Glutamatergic neuron (in vitro differentiated cells): ENCODE measurements at places on chromosomes 6 and 20. TPM values are rescaled to one million over a fixed set of nuclear protein-coding genes. Genes with fewer than 3 reads are reported as not detected.

The OPN5 gene
- total RNA-seq, result not detected

The CD2AP gene
- total RNA-seq, result 14.9 TPM

The MAFB gene
- total RNA-seq, result 4.6 TPM

DNA sequence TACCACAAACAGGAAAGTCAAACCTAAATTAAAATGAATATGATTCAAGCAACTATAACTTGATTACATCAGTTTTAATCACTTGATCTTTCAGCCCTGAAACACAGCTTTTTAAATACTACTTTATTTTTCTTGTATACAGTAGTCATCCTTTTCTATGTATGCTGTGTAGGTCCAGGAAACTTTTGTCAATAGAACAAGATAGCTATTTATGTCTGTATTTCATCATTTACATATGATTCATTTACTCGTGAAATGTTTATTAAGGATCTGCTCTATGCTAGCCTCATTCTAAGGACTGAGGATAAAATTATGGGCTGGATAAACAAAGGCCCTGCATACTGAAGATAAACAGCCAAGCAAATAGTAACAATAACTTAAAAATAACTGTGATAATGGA lies 930.2 kb downstream of the TFAP2A start:
- H3K4me3 ChIP-seq, result no peak overlapping the region
- no peaks in the 10 kb centered on the region for H3K36me3 ChIP-seq
- H3K4me1 ChIP-seq, result peaks cover 3% of the 10 kb centered on the region
- no peak overlapping the region for H3K27ac ChIP-seq
- H3K27me3 ChIP-seq, result peaks cover 2% of the 10 kb centered on the region
- DNase-seq, result no peak

GRCh38 chr6:53070806-53071205 lies 5.6 kb downstream of the FBXO9 start:
- no peak for DNase-seq
- no peaks in the 10 kb centered on the region for H3K36me3 ChIP-seq
- H3K4me3 ChIP-seq, result no peak overlapping the region
- H3K27ac ChIP-seq, result no peak overlapping the region
- no peaks in the 10 kb centered on the region for H3K27me3 ChIP-seq
- H3K4me1 ChIP-seq, result peaks cover 10% of the 10 kb centered on the region

GRCh38 chr6:35804996-35805736 lies at the start of gene LHFPL5:
Gene LHFPL5, plus strand, starts transcription at chr6:35805352. Its CDS starts 319 bp downstream, at chr6:35805671.
- H3K4me1 ChIP-seq, result peaks cover 14% of the 10 kb centered on the region
- no peaks in the 10 kb centered on the region for H3K36me3 ChIP-seq
- peaks cover 6% of the 10 kb centered on the region for H3K27me3 ChIP-seq
- H3K4me3 ChIP-seq, result peak within 1 kb of the TSS; percentile 87
- H3K27ac ChIP-seq, result no peak within 1 kb of the TSS

- no peaks in the 10 kb centered on the region for H3K36me3 ChIP-seq
- peaks cover 17% of the 10 kb centered on the region for H3K4me1 ChIP-seq
- no peak overlapping the region for H3K4me3 ChIP-seq
Measured at GRCh38 chr6:72624557-72625160, 2.8 kb downstream of the KCNQ5 start.

GRCh38 chr6:63584566-63584965 lies 12.3 kb downstream of the LOC128125822 start:
- no peak for DNase-seq
- H3K36me3 ChIP-seq, result no peaks in the 10 kb centered on the region
- H3K27ac ChIP-seq, result no peak overlapping the region
- H3K4me1 ChIP-seq, result no peaks in the 10 kb centered on the region
- H3K27me3 ChIP-seq, result no peaks in the 10 kb centered on the region
- H3K4me3 ChIP-seq, result no peak overlapping the region

- H3K36me3 ChIP-seq, result peaks cover 4% of the 10 kb centered on the region
- no peak overlapping the region for H3K4me3 ChIP-seq
- no peak for DNase-seq
- no peaks in the 10 kb centered on the region for H3K4me1 ChIP-seq
- no peak overlapping the region for H3K27ac ChIP-seq
Measured at GRCh38 chr6:38739532-38739931, 24.4 kb downstream of the DNAH8 start.

GRCh38 chr6:41416501-41416837 lies 81.1 kb downstream of the NCR2 start:
- no peak for DNase-seq
- H3K27me3 ChIP-seq, result peaks cover 28% of the 10 kb centered on the region
- peaks cover 5% of the 10 kb centered on the region for H3K36me3 ChIP-seq
- peaks cover 42% of the 10 kb centered on the region for H3K4me1 ChIP-seq
- H3K27ac ChIP-seq, result peak overlapping the region; percentile 88
- H3K4me3 ChIP-seq, result no peak overlapping the region

- no peak overlapping the region for H3K4me3 ChIP-seq
- H3K4me1 ChIP-seq, result no peaks in the 10 kb centered on the region
- DNase-seq, result peak; percentile 7
- peaks cover 25% of the 10 kb centered on the region for H3K27me3 ChIP-seq
- H3K27ac ChIP-seq, result no peak overlapping the region
Measured at GRCh38 chr20:25061103-25061799, 3.3 kb upstream of the ACSS1 start.

- no peak overlapping the region for H3K27ac ChIP-seq
- peak overlapping the region; percentile 16 for H3K4me3 ChIP-seq
- H3K4me1 ChIP-seq, result peaks cover 15% of the 10 kb centered on the region
- no peaks in the 10 kb centered on the region for H3K36me3 ChIP-seq
- no peaks in the 10 kb centered on the region for H3K27me3 ChIP-seq
- peak; percentile 40 for DNase-seq
Measured at GRCh38 chr6:130713144-130713543, 114.1 kb upstream of the SMLR1 start.

DNA sequence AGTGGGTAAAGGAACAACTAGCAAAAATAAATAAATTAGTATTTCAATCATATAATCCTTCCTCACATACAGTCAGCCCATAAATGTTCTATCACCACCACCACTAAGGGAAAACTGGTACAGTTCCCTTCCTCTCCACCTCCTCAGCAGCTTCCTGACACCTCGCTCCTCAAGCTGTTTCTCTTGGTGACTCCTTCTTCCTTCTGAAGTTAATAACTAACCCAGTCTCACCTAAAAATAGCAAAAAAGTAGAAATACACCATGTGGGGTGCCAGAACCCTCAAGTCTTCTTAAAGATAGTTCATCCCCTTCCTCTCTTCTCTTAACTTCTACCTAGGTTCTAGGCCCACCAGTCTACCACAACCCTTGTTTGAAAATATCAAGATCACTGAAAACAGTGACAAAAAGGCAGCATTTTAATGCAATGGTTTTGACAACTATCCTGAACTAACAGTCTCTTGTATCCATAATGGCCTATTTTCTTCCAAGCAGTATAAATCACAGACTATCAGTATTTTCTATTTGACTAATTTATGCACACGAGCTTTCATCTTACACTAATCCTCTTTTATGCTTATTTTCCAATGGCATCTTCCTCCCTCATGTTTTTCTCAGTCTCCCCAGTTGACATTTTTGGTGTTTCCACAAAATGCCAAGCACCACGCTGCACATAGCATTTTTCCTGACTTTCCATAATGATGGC lies 85.5 kb downstream of the KHDC1L start:
- no peaks in the 10 kb centered on the region for H3K27me3 ChIP-seq
- no peak overlapping the region for H3K4me3 ChIP-seq
- no peaks in the 10 kb centered on the region for H3K36me3 ChIP-seq
- H3K4me1 ChIP-seq, result peaks cover 4% of the 10 kb centered on the region

GRCh38 chr20:60354024-60354580 lies 395.9 kb downstream of the CDH26 start:
- H3K27ac ChIP-seq, result no peak overlapping the region
- no peaks in the 10 kb centered on the region for H3K4me1 ChIP-seq
- DNase-seq, result no peak
- H3K4me3 ChIP-seq, result no peak overlapping the region
- peaks cover 4% of the 10 kb centered on the region for H3K27me3 ChIP-seq

- H3K4me3 ChIP-seq, result no peak overlapping the region
- no peaks in the 10 kb centered on the region for H3K4me1 ChIP-seq
- H3K27ac ChIP-seq, result no peak overlapping the region
- H3K36me3 ChIP-seq, result no peaks in the 10 kb centered on the region
- peaks cover 2% of the 10 kb centered on the region for H3K27me3 ChIP-seq
Measured at GRCh38 chr20:35448788-35449373, 6.5 kb upstream of the CEP250 start.

DNA sequence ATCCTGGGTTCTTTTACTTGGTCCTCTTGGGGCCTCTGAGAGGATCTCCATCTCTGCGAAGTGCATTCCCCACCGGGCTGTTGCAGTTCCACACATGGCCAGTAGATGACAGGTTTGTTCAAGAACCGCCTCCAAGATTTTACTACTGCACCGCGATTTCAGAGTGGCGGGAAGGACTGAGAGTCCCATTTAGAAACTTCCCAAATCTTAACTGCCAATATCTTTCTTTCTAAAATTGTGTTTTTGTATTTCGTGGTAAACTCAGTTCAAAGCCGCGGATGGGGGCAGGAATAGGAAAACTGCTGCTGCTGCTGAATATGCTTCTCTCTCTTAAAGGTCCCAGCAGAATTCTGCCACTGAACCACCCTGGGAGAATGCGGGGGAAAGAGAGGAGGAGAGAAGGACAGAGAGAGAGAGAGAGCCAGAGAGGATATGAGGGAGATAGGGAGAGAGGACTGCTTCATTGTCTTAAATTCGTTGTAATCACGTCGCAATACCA lies 8.6 kb upstream of the BTNL2 start:
- H3K36me3 ChIP-seq, result no peaks in the 10 kb centered on the region
- peak; percentile 84 for DNase-seq
- no peak overlapping the region for H3K4me3 ChIP-seq
- no peak overlapping the region for H3K27ac ChIP-seq
- H3K27me3 ChIP-seq, result peaks cover 2% of the 10 kb centered on the region

- no peak for DNase-seq
- no peaks in the 10 kb centered on the region for H3K27me3 ChIP-seq
Measured at GRCh38 chr6:150163970-150164369, 21.1 kb downstream of the PPP1R14C start.
